SK-N-SH treated with all-trans-retinoic acid at 6 μM for 48 hours (cell line): ENCODE measurements at places on chromosomes 6 and 20.

DNA sequence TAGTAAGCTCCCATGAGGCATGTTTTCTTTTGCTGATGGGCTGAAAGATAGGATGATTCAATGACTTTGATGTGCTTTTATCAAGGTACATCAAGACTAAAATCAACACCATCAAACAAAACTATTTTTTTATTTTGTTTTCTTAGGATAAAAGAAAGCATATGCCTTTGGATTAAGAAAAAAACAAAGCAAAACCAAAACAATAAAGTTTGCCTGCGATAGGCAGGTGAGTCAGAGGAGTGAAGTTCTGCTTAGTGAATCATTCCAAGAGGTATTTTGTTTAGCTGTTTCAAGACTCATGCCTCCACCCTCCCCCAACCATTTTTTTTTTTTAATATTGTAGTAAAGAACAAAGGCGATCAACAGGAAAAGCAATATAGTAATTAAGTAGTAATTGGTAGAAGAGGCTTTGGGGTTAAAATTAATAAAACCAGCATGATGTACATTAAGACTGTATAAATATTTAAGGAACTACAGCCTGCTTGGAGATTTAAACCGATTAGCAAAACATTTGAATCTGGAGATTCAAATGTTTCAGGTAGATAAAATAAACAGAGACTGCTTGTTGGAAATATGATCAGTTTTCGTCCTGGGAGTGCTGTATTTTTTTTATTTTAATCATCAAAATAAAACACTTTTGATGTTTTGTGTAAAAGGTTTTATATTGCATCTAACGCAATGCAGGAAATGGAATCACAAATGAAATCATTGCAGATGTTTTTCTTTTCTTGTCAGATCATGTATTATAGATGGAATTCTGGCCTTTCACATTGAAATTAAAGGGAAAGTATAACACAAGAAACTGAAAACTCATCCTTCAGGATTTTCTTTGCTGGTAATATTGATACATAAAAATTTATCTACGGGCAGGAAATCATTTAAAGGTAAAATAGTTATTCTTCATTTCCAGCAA is 482.3 kb upstream of the MANEA start:
- ATAC-seq = no peak

DNA sequence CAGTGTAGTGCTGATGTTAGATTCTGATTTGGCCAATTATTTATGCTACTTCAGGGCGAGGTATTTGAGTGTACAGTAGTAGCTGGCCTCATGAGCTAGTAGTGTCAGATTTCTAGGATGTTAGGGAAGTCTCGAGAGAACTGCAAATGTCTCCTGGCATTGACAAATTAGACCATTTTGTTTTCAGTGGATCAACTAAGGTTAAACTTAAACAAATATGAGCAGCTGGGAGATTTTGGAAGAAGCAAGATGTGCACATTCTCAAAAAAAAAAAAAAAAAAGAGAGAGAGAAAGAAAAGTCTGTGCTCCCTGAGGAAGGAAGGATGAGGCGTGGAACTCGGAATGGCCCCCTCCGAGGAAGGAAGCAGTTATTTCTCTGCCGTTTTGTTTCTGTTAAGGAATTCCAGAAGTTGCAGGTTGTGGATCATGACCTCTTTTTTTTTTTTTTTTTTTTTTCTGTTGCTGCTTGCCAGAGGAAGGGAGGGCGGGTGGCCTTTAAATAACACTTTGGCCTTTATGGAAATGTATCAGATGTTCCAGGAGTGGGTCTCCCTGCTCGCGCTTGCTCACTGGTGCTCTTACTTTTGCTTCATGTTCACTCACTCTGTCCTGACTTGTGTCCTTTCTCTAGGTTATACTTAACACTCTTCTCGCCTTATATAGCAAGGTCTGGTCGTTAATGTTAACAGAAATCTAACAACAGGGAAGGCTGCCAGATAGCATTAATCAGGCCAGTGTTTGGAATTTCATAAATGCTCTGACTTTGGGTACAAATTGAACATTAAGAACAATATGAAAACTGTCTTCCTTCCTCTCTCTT is 124.4 kb downstream of the TCP11 start:
- ATAC-seq = peak; percentile 68; the same call in 2 of the 3 replicates

DNA sequence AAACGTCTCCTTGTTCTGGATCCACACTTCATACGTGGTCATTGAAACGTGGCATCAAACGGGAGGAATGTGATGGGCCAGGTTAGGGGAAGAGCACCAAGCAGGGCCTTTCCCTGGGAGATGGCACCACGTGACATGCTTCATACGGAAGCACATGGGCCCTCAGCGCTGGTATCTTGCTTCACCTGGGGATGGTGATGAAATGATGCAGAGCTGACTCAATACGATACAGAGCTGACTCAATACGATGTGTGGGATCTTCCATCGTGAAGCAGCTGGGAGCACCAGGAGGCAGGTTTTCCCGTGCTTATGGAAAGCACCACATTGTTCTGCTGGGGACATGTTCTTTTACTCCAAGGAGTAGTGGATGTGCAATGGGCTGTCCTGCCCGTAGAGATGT is 22.5 kb upstream of the TAGAP start:
- ATAC-seq = no peak

- no peak for ATAC-seq
These were observed 110.0 kb downstream of the PLCB1 start for GRCh38 chr20:8242066-8242465.

DNA sequence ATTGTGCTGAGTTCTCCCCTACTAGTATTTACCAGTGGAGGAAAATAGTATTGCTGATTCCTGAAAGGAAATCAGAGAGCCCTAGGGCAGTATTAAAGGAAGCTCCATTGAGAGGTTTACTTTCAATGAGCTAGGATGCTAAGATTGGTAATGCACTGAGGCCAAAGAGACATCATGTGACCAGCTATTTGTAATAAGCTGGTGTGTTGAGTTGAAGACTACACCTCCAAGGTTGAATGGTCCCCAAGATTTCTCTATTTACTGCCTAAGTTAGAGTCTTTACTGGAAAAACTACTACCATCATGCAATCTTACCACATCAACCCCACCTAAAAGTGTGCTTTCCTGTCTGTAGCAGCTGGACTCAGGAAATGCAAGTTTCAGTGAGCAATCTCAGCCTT is 151.5 kb upstream of the GJE1 start:
- ATAC-seq = no peak

- no peak for ATAC-seq
These were observed 10.8 kb downstream of the SLC4A11 start for GRCh38 chr20:3227936-3228749.

- ATAC-seq = no peak
These were observed 20.8 kb upstream of the TRAF3IP2 start for GRCh38 chr6:111626441-111626840.

DNA sequence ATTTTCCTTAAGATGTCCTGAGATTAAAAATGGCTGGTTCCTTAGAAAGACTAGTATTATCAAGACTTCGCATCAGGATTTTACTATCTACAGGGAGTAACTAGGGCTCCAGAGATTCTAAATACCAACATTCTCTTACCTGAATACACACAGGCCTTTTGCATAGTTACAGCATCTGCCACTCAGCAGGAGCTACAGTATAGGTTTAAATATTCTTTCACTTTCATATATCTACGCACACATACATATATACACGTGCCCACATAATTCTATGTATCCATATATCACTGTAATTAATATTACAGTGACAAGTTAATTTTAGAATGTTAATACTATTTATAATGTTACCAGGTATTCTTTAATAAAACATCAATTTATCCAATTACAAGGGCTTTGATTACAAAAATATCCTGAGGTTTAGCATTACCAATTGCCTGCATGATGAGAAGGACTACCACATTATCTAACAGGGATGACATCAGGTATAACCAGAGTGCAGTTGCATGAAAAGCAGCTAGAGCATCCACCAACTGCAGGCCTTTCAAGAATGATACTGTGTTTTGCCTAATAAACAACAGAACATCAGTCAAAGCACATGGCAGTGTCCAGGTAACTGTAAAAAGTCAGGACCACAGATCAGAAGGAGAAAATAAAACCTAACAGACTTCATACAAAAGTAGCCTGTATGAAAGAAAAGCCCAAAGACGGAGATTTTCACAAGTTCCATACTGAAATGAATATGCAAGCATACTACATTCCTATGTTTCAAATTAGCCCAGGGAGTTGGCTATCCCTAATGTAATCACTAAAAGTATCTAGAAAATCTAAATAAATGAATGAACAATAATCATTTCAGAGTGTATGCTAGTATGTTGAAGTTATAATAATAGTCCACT is 268.7 kb downstream of the PTPRK start:
- no peak for ATAC-seq

- no peak for ATAC-seq
These were observed 41.7 kb downstream of the ZMYND8 start for GRCh38 chr20:47314647-47315338.
